ENCODE measurements at places on chromosomes 13 and 19.
A peak's percentile ranks its signal among the peaks of the same experiment; 100 is the strongest.

- no peak for DNase-seq
These were observed 70.0 kb downstream of the INSR start for GRCh38 chr19:7224209-7224686.

GRCh38 chr19:37227996-37228395, 10.0 kb downstream of the ZNF383 start:
- peak; percentile 34 for DNase-seq

DNA sequence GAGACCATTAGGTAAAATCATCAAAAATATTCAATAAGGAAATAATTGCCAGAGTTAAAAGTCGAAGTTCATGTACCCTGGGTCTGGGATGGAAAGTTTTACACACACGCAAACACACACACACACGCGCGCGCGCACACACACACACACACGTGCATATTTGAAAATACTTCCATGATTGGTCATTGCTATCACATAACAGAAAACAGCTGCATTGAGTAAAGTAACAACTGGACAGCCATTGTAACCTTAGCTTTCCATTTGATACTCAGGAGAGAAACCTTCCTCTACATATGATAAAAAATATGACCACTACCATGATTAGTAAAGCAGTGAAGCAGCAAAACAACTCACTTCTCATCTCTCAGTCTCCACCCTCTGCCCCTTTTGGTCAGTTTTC, 490.0 kb upstream of the SGCG start:
- no peak for DNase-seq

- no peak for DNase-seq
These were observed 541 bp downstream of the ASPDH start for GRCh38 chr19:50512999-50513745.

DNA sequence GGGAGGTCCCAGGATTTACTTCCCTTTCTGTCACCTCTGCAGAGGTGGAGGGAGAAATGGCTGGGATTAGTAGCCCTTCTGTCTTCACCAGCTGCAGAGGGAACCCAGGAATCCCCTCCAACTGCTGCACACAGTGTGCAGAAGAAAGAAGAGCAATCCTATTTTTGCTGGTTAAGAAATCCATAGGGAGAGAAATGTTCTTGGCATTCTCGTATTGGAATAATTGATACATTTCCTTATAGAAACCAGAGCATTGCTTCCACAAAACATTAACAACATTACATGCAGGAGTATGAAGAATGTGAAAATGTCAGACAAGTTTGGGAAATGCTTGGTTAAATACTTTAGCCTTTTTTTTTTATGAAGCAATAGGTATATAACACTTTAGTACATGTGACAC, 48.3 kb upstream of the KLF12 start:
- no peak for DNase-seq

- no peak for DNase-seq
These were observed 125.5 kb downstream of the POSTN start for GRCh38 chr13:37473035-37473434.

- no peak for DNase-seq
These were observed 154.9 kb upstream of the UQCRFS1 start for GRCh38 chr19:29367791-29368222.

GRCh38 chr13:113267642-113268405, 29.2 kb upstream of the LAMP1 start:
- DNase-seq = no peak

- DNase-seq = no peak
These were observed 52.0 kb upstream of the SPACA7 start for GRCh38 chr13:112324116-112324515.

DNA sequence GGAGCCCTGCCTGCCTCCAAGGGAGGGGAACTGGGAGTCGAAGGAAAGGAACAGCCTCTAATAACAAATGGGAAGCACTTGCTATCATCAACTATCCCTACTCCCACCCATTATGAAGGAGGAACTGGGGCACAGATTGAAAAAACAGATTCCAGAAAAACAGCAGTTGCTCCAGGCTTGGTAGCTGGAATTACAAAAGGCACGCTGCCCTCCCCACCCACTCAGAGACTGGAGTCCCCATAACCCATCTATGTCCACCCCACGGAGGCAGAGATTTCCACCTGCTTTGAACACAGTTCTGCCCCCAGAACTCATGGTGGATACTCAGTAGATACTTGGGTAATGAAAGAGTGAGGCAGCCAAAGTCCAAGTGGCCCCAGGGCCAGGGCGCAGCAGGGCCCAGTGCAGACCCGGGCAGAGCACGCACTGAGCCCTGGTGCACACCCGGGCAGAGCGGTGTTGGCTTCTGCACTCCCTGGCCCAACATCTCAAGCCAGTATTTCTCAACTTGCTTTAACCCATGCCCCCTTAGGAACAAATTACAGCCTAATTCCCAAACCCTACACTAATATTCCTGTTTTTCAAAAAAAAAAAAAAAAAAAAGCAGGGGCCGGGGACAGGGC, 19.1 kb upstream of the CCNP start:
- no peak for DNase-seq

DNA sequence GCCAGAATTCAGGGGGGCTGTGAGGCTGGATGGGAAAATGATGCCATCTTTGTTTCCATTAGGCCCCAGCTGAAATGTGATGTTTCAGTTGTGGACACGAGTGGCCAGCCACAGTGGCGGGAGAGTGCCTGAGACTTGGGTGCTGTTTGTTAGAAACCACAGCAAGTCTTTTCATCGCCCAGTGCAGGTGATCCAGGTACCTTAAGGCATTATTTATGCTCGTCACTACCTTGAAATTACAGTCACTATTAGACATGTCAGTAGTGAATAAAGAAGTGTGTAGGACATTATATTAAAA, 82.5 kb upstream of the TM9SF2 start:
- no peak for DNase-seq

DNA sequence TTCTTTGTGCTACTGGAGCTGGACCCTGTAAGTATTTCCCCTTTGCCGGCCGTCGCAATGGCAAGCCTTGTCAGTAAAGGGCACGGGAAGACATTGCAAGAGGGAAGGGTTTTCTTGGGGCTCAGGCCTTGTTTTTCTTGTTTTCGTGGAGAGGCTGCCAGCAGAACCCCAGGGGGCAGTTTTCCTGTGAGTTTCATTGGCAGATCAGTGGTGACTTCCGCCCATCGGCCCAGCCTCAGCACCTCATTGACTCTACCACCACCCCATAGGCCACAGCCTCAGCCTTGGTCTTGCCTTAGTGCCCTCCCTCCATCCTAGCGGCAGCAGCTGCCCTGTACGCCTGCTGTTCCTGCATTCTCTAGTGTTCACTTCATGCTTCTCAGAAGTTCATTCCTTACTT, 61.5 kb downstream of the GJA3 start:
- no peak for DNase-seq

- no peak for DNase-seq
These were observed 14.2 kb upstream of the PGLS start for GRCh38 chr19:17497149-17497798.

GRCh38 chr19:996051-996838, 4.0 kb upstream of the GRIN3B start:
- DNase-seq = peak; percentile 71

DNA sequence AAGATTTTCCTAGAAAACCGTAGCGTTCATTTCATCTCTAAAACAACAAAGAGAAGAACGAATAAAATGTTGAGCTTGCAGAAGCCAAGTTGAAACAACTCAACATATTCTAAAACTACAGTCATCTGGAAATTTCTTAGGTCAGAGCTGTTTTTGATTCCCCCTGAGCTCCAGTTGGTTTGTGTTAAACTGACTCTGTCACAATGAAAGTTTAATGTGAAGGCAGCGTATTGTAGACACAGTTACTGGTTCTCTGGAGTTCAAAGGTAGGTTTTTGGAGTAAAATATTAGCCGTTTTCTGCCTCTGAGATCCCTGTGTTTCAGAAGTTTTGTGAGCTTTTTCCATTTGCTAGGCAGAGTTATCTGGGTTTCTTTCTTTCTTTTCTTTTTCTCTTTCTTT, 2.2 kb downstream of the ARHGEF7 start:
- no peak for DNase-seq

GRCh38 chr13:24694907-24695306, 14.7 kb downstream of the ATP12A start:
- no peak for DNase-seq

DNA sequence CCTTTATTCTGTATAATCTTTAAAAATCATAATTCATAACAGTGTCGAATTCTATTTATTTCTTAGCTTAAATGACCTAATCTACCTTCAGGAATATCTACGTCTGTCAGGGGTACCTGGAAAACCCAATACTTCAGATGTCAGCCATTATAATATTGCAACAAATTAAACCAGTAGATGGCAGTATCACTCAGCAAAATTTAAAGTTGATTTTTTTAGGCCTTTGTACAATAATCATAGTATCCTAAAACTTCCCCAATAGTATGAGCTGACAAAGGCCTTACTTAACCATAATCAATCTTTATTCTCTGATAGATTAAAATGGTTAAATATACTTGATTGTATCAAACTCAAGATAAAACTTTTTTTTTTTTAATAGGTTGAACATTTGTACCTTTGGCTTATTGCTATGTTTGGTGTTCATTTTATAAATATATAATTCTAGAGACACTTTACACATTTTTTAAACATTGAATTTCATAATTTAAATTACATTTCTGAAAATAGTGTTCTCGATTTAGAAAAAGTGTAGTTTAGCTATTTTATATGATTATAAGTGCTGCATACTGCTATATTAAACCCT, 830.2 kb upstream of the SPRY2 start:
- DNase-seq = no peak

DNA sequence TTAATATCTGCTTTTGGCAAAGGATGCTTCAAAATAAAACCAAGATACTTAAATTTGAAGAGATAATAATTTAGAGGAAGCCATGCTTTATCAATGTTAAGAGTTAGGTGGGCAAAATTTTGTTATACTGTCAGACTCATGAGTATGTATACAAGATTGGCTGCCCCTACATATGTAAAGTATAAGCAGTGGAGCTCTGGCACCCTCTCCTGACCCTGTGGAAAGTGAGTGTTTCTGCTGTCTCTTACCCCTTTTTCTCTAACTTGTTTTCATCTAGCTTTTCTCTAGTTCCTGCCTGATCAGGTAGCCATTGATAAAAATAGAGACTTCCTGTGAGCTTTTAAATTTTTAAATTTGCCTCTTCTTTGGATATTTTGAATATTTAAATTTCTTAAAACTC, 710.9 kb upstream of the SPRY2 start:
- DNase-seq = no peak

DNA sequence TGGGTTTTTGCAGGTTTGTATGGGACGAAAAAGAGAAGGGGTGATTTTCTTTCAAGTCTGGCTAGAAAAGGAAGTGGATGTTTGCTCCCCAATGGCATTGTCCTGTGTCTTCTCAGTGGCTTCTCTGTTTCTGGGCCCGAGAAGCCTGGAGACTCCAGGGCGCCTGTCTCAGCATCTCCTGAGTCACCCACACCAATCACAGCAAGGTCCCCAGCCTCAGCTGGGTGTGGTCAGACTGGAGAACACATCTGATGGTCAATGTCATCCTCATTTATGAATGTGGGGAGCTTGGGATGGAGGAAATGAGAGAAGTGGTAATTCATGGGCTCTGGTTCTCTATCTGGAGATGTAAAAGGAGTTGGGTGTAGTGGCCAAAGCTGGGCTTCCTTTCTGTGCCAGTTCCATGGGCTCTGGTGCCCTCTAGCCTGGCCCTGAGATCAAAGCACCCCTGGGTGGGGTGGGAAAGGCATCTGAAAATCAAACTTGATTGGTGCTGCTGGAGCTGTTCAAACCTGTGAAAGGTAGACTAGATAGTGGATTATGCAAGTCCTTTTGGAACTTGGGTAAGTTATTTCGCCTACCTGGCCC, 13.4 kb downstream of the RASL11A start:
- DNase-seq = no peak

DNA sequence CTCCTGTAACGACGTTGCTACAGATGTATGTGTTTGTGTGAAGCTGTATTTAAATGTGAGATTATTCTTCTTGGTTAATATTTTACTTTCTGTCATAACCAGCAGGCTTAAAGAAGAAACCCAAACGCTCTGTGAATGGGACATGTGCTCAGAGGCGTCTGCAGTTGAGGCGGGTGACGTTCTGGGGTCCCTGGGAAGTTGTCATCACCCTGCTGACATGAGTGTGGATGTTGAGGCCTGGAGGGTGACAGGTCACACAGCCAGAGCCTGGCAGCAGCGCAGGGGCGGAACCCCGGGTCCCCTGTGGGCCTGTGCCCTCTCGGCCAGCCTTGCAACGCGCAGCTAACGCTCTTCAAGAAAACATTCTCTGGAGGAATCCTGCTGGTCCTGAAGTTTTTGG, 16.6 kb downstream of the RASA3 start:
- no peak for DNase-seq

- no peak for DNase-seq
These were observed 84.0 kb downstream of the RGCC start for GRCh38 chr13:41541142-41541938.

GRCh38 chr13:58619396-58620113, 988.0 kb downstream of the PCDH17 start:
- no peak for DNase-seq

DNA sequence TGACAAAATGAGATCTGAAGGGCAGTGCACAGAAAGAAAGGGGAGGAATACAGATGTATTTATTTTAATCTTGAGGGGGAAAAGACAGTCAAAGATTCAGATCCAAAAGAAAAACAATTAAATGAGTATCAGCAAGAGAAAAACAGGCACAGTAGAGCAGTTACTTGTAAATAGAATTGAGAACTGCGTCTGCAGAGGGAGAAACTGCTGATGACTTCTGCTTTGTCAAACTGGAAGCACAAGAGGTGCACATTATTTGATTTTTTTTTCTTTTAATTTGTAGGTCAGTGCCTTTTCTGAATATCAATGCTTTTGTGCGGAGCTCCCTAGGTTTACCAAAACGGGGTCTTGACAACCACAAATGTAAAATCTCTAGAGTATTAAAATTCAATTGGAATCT, 37.3 kb downstream of the EFNB2 start:
- DNase-seq = no peak

- peak; percentile 75 for DNase-seq
These were observed 24.6 kb downstream of the NOSIP start for GRCh38 chr19:49555600-49556411.

GRCh38 chr19:6774821-6775707, 2.6 kb downstream of the VAV1 start:
- DNase-seq = no peak

GRCh38 chr19:33514885-33515551, 6.6 kb downstream of the PEPD start:
- peak; percentile 2 for DNase-seq

- no peak for DNase-seq
These were observed 4.8 kb downstream of the PDX1 start for GRCh38 chr13:27924529-27925141.

- peak; percentile 47 for DNase-seq
These were observed 825 bp downstream of the GMIP start for GRCh38 chr19:19642506-19643157.

All from CD4-positive, alpha-beta T cell treated with Interleukin-2 at 100 ng/mL for 4 hours (primary cell).